CD8-positive, alpha-beta T cell (primary cell): ENCODE measurements at places on chromosomes 1 and 21. TPM values are rescaled to one million over a fixed set of nuclear protein-coding genes. Genes with fewer than 3 reads are reported as not detected.
A peak's percentile ranks its signal among the peaks of the same experiment; 100 is the strongest.

GRCh38 chr1:12610305-12610935 lies 7.6 kb downstream of the DHRS3 start:
- DNase-seq: no peak

DNA sequence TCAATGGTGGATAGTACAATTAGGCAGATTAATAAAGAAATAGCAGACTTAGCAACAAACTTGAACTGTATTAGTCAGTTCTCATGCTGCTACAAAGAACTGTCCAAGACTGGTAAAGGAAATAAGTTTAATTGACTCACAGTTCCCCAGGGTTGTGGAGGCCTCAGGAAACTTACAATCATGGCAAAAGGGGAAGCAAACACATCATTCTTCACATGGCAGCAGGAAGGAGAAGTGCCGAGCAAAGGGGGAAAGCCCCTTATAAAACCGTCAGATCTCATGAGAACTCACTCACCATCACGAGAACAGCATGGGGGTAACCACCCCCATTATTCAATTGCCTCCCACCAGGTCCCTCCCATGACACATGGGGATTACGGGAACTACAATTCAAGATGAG lies 27.1 kb upstream of the PDE4B start:
- no peak for DNase-seq

DNA sequence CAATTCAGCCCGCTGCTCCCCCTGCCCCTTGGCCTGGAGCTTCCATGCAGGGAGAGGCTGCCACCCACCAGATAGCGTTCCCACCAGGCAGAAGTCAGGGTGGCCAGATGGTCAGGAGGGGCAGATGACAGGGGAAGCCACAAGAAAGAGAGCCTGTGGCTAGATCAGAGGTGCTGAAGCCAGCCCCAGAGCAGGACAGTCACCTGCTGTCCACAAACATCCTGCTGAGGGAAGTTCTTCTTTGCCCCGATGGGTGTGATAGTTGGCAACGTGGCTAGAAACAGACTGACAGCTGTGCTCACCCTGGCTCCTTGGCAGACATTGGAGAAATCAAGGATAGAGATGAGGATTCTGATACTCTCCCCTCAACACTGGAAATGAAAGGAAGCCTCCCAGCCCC lies 27.2 kb upstream of the SRP9 start:
- DNase-seq: no peak

- no peak for DNase-seq
Observed at GRCh38 chr1:200337410-200337809, 72.4 kb downstream of the ZNF281 start.

- no peak for DNase-seq
Observed at GRCh38 chr1:231549733-231550447, 21.4 kb downstream of the TSNAX start.

- no peak for DNase-seq
Observed at GRCh38 chr1:154741741-154742495, 128.2 kb downstream of the KCNN3 start.

DNA sequence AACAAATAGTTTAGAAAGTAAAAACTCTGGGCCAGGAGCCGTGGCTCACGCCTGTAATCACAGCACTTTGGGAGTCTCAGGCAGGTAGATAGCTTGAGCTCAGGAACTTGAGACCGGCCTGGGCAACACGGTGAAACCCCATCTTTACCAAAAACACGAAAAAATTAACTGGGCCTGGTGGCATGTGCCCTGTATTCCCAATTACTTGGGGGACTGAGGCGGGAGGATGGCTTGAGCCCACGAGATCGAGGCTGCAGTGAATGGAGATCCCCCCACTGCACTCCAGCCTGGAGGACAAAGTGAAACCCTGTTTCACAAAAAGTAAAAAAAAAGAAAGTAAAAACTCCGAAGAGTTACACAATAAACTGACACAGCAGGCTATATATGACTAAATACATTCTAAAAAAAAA lies 10.6 kb downstream of the CEP170 start:
- no peak for DNase-seq

DNA sequence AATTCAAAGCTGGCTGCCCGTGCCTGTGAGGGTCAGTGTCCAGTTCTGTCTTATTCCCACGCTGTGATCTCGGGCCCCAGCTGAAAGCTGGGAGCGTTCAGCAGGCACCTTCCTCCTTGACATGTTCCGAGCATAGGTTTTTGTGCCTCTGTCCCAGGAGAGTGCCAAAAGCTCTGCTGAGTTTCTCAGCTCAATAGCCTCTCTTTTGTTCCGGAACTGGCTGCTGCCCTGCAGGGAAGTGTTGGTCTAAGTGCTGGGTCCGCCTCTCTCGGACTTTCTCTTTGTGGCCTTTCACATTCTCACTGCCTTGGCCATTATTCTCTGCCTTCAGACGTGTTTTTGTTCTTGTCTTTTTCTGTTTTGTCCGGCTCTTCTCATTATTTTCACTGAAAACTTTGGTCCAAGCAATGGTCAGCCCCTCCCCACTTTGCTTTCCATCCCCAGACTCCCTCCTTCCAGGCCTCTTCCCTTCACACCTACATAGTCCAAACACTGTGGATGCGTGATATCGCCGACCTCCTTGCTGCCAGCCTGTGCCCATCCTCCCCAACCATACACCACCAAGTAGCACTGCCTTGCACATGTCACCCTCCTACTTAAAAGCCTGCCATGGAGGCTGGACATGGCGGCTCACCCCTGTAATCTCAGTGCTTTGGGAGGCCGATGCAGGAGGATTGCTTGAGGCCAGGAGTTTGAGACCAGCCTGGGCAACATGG lies 233.8 kb downstream of the RHOU start:
- DNase-seq: no peak

- no peak for DNase-seq
Observed at GRCh38 chr21:45507888-45508508, 34.2 kb downstream of the SLC19A1 start.

- no peak for DNase-seq
Observed at GRCh38 chr1:80418134-80418533, 1382.6 kb upstream of the ADGRL2 start.

DNA sequence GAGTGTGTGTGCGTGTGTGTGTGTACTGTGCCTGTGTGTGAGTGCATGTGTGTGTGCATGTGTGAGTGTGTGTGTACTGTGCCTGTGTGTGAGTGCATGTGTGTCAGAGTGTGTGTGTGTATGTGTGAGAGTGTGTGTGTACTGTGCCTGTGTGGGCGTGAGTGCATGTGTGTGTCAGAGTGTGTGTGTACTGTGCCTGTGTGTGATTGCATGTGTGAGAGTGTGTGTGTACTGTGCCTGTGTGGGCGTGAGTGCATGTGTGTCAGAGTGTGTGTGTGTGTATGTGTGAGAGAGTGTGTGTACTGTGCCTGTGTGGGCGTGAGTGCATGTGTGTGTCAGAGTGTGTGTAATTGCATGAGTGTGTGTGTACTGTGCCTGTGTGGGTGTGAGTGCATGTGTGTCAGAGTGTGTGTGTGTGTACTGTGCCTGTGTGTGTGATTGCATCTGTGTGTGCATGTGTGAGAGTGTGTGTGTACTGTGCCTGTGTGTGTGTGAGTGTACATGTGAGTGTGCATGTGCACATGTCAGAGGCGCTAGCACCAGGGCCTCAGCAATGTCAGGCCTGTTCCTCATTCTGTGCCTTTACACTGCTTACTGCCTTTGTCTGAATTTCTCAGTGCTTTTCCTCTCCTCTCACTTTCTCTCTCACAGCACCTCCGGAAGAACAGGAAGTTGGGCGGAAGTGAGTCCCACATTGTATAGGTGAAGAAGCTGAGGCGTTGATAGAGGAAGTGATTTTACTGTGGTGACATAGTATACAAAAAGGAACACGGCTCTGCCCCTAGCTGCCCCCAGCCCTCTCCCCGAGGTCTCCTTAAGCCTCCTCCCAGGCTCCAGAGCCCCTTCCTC lies 4.9 kb downstream of the SLC5A9 start:
- DNase-seq: peak; percentile 61

GRCh38 chr1:101105877-101106276 lies 80.3 kb upstream of the DPH5 start:
- DNase-seq: no peak

DNA sequence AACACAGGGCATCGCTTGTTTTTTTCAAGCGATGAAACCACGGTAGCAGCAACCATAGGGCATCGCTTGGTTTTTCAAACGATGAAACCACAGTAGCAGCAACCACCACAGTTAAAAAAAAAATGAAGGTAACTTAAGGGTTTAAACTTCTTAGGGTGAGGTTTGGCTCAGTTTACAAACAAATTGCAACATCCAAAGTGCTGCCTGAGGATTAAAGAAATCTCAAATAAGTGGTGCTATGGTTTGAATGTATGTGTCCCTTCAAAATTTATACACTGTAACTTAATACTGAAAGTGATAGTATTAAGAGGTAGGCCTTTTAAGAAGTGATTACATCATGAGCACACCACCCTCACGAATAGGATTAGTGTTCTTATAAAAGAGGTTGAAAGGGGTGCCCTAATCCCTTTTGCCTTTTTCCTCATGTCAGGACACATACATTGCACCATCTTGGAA lies 6.4 kb upstream of the GBP5 start:
- no peak for DNase-seq

DNA sequence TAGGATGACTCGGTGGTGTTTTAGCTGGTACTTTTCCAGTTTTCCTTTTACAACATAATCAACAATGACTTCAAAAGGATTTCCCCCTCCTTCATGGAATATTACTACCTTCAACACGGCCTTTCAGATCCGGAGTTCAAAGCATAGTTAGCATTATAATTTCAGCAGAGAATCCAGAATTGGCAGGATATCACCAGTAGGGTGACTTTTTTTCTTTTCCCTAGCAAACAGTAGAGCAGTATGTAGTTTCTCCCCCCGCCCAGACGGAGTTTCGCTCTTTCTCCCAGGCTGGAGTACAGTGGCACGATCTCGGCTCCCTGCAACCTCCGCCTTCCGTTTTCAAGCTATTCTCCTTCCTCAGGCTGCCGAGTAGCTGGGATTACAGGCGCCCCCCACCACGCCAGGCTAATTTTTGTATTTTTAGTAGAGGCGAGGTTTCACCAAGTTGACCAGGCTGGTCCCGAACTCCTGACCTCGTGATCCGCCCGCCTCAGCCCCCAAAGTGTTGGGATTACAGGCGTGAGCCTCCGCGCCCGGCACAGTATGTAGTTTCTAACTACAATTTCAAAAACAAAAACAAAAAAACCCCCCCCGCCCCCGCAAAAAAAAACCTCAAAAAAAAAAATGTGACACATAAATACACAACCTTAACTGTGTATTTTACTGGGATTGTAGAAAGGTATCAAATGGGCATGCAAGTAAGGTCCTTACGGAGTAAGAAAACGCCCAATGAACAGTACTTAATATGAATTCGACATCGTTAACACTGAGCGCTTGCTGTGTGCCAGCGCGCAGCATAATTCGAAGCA lies 1.5 kb upstream of the COX20 start:
- peak; percentile 71 for DNase-seq

GRCh38 chr1:167104256-167104633 lies 10.4 kb downstream of the STYXL2 start:
- DNase-seq: no peak

- peak; percentile 13 for DNase-seq
Observed at GRCh38 chr1:87134625-87135328, 193.9 kb upstream of the LMO4 start.

GRCh38 chr1:206589206-206589605 lies 23.1 kb downstream of the EIF2D start:
- no peak for DNase-seq

DNA sequence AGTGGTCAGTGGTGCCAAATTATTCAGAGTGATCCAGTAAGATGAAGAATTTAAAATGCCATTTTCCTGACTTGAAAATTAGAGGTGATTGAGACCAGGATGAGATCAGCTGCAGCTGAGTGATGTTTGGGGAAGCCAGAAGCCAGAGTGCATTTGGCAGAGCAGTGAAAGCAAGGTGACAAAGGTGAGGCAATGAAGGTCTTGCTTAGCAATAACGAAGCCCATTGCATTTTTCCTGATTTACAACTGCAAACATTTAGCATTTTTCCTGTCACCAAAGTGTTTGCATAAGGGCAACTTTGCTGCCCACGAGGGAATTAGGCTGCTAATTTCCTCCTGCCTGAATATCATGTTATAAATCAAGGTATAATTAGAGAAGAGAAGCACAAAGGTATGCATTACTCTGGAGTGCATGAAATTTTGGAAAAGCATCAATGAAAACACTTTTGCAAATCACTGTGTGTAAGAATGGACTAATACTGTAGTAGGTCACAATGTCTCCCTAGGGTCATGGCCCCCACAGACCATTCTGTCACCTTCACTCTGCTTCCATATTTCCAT lies 188.2 kb upstream of the LYPLAL1 start:
- no peak for DNase-seq

DNA sequence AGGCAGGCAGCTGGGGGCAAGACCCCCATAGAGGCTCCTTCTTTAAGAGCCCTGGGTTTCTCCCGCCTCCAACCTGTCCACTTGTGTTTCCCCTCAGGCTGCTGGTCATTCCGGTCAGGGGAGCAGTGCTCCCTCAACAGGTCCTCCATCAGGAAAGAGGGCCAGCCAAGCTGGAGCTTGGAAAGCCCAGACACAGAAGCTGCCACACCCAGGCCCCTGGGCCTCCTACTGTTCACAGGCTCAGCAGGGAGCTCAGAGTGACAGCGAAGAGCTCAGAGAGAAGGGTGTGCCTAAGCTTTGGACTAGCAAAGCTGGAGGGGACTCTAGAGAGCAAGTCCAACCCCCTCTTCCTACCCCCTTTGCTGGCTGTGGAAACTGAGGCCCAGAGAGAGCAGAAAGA lies 10.3 kb upstream of the CDCP2 start:
- no peak for DNase-seq

DNA sequence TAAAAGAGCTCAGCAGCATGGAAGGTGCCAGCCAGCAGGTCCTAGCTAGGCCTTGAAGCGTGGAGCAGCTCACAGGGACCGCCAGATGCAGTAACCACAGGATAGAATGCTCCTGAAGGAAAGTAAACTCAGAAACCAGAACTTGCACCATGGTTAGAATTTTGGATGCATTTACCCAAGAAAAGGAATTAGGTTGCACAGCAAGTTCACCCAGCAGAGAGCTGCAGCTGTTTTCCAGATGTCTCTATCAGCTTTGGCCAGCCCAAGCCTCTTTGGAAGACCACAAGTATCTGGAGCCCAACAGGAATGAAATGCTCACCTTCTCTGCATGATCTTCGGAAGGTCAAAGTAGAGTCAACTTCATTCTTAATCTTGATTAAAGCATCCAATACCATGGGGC lies 21.0 kb upstream of the ATP13A2 start:
- DNase-seq: no peak

- DNase-seq: no peak
Observed at GRCh38 chr1:160488347-160489058, 34.6 kb downstream of the SLAMF6 start.

- no peak for DNase-seq
Observed at GRCh38 chr1:151479462-151479861, 20.2 kb upstream of the POGZ start.

- DNase-seq: no peak
Observed at GRCh38 chr1:97920276-97920831, 480 bp downstream of the DPYD start.

- no peak for DNase-seq
Observed at GRCh38 chr21:34909492-34910292, 139.4 kb downstream of the RUNX1 start.

- DNase-seq: no peak
Observed at GRCh38 chr1:167152192-167152876, 58.5 kb downstream of the STYXL2 start.

- DNase-seq: no peak
Observed at GRCh38 chr21:39048064-39048463, 135.2 kb downstream of the PSMG1 start.

The MSH4 gene
- not detected for total RNA-seq

The FAM72A gene
- total RNA-seq: not detected

The ARPC5 gene
- total RNA-seq: 17.1 TPM

The C4BPA gene
- total RNA-seq: not detected

The FGR gene
- 2.5 TPM for total RNA-seq

The ZNF695 gene
- total RNA-seq: not detected

The COQ8A gene
- 82.6 TPM for total RNA-seq

The MAP1LC3C gene
- total RNA-seq: not detected

The RUSC1 gene
- 7.5 TPM for total RNA-seq

The ANGPTL1 gene
- not detected for total RNA-seq

The RBBP4 gene
- 109 TPM for total RNA-seq
